ENCODE measurements at places on chromosomes 12 and 14.
A peak's percentile ranks its signal among the peaks of the same experiment; 100 is the strongest.

- no peak for DNase-seq
These were observed 144.4 kb downstream of the CAND1 start for GRCh38 chr12:67413577-67413976.

DNA sequence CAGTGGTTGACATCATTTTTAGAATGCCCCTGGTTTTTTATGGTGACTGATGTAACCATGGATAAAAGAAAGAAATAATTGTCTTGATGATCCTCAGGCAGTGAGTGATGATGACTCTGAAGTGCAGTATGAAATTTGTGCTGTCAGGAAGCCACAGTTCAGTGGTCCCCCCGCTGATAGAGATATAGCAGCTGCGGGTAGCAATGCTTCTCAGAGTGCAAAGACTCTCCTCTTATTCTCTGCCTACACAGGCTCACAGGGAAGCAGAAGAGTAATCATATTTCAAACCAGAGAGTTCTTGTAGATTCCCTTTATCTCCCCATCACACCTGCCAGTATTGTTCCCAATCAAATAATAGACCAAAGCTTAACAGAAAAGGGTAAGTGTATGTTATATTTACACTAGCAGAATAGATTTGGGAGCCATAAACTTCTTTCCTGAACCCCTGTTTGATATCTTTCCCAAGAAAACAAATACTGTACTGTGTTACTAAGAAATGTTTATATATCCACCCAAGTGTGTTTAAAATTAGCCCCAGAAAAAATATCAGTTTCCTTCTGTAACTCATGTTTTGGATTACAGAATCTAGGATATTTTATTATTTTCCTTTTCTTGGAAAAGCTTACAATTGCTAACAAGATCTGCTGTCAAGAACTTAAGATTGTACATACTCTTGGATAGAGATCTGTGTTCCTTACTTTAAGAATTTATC is 1817.4 kb upstream of the FLRT2 start:
- DNase-seq: no peak

DNA sequence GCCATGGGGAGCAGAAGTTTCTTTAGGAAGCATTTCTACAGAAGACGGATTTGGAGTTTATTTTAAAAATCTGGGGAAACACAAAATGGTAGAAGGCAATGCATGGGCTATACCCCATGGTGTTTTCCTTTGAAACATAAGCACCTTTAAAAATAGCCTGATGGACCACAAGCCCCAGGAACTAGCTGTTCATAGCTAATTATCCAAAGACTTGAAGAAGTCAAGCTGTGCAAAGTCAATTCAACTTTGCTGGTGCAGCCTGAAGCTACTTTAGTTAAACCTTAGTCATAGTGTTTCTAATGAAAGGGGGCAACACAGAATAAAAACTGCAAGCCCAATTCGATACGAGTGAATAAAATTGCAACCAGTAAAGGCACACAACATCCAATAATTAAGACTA is 732.5 kb downstream of the GALC start:
- no peak for DNase-seq

GRCh38 chr12:6345319-6346091 is 3.6 kb upstream of the TNFRSF1A start:
- no peak for DNase-seq

GRCh38 chr14:34713122-34713680 is 1.2 kb downstream of the CFL2 start:
- DNase-seq: no peak

DNA sequence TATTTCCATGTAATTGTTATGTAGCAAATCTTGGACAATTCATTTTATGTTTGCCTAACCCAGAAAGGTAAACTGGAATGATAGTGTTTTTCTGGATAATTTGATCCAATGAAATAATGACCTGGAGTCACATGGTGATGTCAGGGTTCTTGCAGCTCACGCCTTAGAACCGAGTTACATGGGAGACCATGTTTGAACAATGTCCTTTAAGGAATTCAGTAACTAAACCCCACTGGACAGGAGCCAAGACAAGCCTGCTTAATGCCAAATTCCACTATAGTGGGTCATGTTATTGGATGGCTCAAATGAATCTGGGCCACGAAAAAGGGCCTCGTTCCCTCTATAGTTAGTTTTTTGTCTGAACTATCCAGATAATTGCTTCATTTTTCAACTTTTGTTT is 255.8 kb upstream of the HMGA2 start:
- DNase-seq: no peak

DNA sequence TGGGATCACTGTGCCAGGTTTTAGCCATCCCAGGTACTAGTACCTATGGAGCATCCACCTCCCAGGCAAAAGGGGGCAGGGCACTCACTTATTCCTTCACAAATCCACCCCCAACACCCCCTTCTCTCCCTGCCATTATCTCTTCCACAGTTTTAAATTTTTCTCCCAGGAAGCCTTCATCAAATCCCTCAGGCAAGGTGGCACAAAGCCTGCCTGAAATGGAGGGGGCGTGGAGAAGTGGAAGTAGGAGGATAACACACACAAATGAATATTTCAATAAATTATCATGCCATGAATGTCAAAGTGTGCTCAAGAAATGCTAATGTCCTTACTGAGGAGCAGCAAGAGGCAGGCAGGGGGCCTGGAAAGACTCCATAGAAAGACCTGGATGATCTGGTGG is 4.7 kb upstream of the CHST11 start:
- DNase-seq: no peak

GRCh38 chr14:38618514-38618913 is 362.6 kb upstream of the CLEC14A start:
- no peak for DNase-seq

DNA sequence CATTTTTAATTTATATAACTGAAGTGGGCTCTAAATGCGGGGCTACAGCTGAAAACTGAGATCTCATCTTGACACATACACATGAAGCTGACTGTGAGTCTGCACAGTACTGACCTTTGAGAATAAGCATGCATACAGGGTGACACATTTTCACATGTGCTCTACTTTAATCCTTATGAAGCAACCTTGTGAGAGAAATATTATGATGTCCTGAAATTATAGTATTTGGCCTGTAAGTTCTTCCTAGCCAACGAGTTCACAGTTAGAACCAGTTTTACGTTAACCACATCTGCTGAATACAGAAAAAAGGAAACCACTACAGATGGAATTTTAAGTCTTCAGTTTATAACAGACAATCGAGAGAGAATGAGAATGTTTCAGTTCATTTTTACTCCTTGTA is 70.3 kb downstream of the SPPL3 start:
- DNase-seq: no peak

GRCh38 chr12:131918311-131919050 is 10.6 kb upstream of the PUS1 start:
- no peak for DNase-seq

DNA sequence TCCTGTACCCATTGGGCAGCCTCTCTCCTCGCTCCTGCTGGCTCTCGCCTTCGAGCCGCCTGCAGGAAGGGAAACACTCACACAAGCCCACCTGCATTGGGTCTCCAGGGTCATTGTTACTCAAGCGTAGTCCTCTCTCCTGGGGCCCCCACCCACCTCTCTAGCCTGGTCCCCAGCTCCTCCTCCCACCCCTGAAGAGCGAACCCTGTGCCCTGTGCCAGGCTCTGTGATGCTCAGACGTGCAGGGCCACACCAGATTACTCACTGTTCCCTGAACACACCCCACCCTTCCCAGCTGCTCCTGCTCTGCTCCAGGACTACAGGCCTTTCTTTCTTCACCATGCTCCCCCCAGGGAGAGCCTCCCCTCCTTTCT is 88.1 kb downstream of the NINJ2 start:
- DNase-seq: no peak

GRCh38 chr12:105978276-105978675 is 160.5 kb downstream of the NUAK1 start:
- no peak for DNase-seq

DNA sequence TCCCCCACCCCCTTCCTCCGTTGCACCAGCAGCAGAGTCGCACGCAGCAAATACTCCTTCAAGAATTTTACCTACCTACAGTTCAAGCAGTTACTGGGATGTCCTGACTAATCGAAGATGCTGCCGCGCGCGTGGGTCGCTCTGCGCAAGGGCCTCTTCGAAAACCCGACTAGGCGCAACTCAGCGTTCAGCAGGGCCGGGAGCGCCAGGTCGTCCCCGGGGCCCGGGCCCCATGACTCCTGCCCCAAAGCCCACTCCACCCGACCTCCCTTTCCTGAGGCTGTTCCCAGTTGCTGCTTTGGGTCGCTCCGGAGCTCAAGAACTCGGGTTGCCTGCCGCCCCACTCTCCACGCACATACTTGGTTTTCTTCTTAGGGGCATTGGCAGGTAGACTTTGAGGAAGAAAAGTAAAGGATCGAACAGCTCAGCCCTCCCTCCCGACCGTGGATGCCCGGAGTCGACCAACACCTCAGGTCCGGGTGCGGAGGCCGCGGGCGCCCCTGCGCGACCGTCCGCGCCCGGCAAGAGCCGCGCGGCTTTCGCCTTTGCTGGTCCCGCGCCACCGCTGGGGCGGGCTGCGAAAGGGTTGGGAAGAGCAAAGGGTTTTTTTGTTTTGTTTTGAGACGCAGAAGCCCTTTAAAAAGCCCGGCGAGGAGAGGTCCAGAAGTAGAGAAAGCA is 1.9 kb downstream of the BMP4 start:
- DNase-seq: peak; percentile 7

DNA sequence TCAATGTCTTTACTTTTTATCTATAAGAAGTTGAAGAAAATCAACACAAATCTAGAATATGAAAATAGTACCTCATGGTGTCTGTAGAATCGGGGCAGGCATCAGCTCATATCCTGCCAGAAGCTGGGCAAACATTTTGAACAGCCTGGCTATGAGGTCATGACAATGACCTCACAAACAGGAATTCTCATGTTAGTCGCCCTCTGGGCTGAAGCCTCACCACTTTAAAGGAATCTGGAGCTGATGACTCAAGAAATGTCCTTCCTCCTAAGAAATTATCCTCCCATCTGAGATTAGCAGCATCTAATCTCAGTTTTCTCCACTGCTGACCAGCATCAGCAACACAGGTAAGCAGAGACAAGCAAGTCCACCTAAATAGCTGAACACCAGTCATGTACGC is 27.1 kb downstream of the CLIP1 start:
- DNase-seq: no peak

DNA sequence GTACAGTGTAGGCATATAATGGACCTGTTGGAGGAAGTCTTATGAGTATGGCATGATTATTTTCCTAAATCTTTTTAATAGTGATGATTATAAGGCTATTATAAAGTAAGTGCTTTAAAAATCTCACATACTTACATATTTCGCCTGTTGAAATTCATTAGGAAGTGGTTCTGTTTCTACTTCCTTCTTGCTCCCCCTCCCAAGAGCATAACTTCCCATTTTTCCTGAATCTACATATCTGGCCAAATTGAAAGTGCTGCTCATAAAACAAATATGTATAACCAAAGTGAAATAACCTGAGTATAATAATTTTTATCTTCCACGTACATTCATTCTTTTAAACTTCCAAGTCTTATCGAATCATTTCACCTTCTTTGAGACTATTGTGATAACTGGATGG is 455.6 kb upstream of the SEL1L start:
- DNase-seq: no peak

DNA sequence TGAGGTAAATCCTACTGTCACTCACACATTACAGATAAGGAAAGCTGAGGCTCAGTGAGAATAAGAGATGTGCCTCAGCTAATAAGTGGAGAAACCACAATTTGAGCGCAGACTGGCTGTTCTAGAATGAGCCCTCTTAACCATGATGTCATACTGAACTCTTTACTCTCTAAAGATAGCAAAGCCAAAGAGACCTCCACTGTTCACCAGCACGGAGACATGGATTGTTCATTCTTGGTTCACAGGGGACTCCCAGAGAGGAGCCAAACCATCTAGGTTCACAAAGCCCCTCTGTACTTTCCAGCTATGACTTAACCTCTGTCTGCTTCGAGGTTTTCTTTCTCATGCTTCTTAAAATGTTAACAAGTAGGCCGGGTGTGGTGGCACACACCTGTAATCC is 32.7 kb upstream of the YARS2 start:
- DNase-seq: no peak

DNA sequence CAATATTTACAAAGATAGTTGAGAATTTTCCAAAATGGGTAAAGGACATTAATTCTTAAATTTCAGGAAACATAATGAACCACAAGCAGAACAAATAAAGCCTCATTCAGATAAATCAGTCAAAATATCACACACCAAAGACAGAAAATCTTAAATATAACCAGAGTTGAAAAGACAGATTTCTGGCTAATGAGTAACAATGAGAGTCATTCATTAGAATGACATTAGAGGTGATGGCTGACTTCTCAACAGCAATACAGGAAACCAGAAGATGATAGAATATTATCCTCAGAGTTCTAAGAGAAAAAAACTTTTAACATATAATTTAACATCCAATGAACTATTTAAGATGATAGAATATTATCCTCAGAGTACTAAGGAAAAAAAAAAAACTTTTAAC is 124.2 kb downstream of the DENND5B start:
- DNase-seq: no peak

DNA sequence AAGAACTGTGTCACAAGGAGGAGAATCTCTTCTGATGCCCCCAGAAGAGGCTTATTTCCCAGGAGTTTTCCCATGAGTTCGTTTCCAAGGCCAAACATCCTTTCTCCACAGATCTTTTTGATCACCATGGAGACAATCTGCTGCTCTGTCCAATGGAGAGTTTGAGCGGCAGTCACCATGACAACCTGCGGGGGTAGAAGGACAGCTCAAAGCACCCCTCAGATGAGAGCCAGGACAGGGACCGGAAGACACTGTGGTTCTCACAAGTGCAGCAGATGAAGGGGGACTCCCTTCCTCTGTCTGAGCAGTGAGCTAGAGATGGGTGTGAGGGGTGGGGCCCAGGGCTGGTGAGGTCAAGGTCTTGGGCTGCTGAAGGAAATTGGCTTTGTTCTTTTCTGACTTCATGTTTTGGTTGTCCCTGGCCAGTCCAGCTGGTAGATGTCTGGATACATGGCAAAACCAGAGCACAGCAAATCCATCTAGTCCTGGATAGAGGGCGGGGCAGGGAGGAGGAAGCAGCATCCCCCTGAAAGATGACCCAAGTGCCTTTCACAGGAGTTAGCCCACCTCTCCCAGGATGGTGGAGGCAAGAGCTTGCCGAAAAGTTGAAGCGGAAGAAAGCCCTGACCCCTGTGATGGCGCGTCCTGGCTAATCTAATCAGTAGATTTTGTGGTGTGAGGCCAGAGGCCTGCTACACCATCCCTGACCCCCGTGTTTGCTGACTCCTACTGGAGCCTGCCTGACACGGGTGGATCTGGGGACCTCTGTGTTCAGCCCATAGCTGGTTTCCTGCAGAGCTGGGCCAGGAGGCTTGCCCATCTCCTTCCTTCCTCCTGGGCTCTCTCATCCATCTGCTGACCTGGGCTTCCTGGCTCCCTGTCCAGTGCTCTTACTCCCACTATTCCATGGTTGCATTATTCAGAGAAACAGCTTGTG is 24.4 kb downstream of the DHRS2 start:
- no peak for DNase-seq

- no peak for DNase-seq
These were observed 106.0 kb upstream of the CCDC196 start for GRCh38 chr14:66380143-66380542.

- no peak for DNase-seq
These were observed 41.2 kb downstream of the NEUROD4 start for GRCh38 chr12:55061024-55061423.

DNA sequence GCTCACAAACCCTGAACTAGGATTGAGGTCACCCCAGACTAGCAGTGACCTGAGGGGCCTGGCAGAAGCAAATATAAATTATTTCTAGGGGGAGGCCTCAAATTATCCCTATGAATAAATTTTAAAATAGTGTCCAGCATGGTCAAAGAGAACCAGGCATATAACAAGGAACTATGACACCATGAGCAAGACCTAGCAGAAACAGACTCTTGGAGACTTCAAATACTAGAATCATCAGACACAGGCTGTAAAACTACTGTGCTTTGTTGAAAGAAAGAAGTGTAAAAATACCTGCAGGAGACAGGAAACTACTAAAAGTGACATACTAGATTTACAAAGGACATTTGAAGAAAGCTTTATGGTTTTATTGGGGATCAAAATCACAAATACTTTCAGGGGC is 3.2 kb upstream of the BCL7A start:
- DNase-seq: no peak
